ENCODE measurements at places on chromosomes 4 and X.

- DNase-seq: no peak
Measured at GRCh38 chr4:39563346-39563847, 36.2 kb upstream of the UGDH start.

DNA sequence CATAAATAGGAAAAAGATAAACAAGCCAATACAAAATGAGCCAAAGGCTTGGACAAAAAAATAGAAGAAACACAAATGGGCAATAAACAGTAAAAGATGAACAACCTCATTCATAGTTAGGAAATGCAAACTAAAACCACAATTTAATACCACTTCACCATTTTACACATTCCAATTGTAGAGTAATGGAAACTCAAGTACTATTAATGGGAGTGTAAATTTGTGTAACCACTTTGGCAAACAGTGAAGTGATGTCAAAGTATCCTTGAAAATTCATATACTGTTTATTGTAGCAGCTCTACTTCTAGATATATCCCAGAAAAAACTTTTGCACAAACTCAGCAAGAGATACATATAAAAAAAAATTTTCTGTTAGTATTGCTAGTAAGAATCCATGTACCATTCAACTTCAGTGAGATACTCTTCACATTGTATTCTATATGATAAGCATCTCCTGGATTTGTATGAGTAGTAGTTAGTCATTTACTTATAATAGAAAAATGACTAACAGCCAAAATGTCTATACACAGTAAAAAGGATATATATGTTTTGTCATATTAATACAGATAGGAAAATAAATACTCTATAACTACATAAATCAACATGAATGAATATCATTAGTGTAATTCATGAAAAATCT is 229.8 kb downstream of the DKK2 start:
- no peak for DNase-seq

- DNase-seq: no peak
Measured at GRCh38 chr4:144733566-144733965, 87.6 kb downstream of the HHIP start.

- no peak for DNase-seq
Measured at GRCh38 chrX:17040711-17041110, 94.3 kb downstream of the REPS2 start.

DNA sequence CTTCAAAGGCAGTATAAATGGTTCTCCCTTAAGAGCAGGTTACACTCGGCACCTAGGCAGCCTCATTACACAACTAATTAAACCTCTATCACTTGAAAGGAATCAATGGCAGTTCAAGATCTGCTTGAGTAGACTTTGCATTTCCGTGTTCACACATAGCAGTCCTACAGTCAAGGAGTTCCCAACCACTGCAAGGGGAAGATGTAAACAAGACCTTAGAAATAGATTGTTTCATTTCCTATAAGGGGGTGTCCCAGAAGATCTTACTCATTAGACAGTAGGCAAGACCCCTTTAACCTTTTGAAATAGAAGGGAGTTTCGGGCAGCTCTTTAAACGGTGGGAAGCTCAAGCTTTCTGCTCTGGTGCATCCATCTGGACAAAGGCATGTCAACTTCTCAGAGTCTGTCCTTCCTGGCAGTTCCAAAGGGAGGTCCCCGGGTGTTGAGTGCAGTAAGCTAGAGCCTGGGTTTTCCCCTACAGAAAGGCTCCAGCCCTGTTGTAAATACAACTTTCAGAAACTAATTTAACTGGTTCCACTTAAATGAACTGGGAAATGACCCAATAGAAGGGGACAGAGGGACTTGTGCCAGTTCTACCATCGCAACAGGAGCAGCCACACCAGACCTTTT is 150.8 kb downstream of the RBMX2 start:
- no peak for DNase-seq

GRCh38 chr4:40399578-40399977 is 64.4 kb downstream of the CHRNA9 start:
- DNase-seq: no peak

DNA sequence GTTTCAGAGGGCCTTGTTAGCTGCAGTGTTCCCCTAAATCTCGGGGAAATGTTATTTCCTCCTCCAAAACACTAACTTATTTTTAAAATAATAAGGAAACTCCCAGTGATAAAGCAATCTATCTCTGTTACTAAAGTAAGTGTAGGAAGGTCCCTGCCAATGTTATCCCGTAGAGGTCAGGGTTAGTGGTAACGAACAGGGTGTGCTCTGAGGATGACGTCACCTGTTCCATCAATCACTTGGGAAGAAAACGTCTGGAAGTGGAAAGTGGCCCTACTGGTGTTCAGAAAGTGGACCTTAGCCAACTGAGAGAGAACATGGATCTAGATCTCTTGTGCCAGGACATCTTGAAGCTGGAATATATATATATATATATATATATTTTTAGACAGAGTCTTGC is 249.5 kb downstream of the BCOR start:
- no peak for DNase-seq

DNA sequence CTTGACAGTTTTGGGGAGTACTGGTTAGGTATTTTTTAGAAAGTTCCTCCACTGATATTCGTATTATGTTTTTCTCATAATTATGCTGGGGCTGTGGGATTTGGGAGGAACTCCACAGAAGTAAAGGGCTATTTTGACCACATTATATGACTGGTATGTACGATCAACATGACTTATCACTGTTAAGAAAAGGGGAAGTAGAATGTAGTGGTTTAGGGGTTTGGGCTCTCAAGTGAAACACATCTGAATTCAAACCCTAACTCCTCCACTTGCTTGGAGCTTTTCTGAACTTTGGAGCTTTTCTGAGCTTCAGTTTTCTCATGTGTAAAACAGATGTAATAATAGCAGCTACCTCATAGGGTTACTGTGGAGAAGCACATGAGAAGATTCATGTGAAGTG is 96.4 kb upstream of the C1GALT1C1 start:
- no peak for DNase-seq

DNA sequence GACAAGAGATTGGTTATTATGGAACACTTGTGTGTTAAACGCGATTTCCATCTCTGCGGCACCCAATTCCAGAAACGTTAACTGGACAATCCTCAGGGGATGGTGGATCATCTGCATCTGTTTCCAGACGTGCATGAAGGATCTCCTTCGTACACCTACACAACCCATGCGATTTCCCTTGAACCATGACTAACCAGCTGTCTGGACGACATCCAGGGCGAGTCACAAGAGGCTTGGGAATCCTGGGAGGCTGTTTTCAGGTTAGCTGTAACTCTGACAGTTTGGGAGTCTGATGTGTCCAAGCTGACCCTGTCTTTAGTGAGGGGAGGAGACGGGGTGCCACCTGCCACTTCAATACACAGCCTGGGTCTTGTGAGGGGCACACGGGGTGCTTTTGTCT is 84.5 kb downstream of the GATB start:
- no peak for DNase-seq

GRCh38 chrX:68827848-68828624 is 785 bp upstream of the EFNB1 start:
- peak; percentile 66 for DNase-seq

- no peak for DNase-seq
Measured at GRCh38 chr4:146334862-146335449, 120.6 kb downstream of the REELD1 start.

DNA sequence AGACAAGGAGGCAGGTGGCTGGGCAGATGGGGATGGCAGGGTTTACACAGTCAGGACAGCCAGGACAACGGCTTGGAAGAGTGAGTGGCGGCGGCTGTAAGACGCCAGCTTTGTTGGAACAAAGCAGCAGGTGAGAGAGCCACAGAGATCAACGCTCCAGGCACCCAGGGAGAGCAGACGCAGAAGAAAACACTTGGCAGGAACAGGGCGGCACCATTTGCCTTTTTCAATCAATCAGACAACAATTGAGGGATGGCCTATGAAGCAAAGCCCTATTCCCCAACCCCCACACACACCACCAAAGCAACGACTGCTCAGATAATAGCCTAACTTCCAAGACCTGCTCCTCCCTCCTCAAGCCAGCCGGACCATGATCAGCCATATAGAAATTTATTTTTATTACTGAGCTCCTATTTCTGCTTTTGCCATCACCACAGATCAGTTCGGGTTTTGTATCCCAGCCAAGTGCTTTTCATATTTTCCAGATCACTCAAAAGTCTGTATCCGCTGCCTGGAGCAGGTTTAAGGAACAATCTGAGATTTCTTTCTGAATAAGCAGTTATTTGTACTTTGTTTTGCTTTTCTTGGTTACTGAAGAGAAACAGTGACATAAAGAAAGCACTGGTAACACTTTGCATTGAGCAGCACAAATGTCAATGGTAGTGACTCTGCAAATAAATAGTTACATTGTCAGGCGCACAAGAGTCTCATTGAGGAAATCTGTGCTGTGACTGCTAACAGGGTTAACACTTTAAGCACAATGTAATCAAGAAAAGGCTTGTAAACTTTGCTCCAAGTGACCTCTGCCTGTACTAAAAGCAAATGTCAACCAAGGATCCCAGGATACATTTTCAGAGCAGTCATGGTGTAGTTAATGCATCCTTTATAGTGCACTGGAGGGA is 81.8 kb upstream of the RBPJ start:
- DNase-seq: no peak

DNA sequence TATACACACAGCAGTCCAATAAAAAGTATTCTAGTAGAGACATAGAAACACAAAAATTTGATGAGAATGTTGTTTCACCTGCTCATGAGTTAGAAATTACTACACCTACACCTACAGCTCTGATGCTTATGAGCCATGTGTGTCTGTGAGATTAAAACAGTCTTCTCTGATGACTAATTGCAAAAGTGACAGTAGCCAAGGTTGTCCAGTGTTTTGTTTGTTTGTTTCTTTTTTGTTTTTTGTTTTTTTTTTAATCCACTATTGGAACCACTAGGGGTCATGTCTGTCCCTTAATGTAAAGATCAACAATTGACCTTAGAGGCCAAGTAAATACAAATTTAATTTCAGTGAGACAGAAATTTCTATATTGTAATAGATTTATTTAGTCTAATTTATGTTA is 423.1 kb downstream of the TEX13C start:
- DNase-seq: no peak

GRCh38 chr4:178941975-178942374 is 1499.7 kb upstream of the AGA start:
- no peak for DNase-seq

GRCh38 chr4:168724686-168725411 is 228.0 kb downstream of the PALLD start:
- DNase-seq: no peak

DNA sequence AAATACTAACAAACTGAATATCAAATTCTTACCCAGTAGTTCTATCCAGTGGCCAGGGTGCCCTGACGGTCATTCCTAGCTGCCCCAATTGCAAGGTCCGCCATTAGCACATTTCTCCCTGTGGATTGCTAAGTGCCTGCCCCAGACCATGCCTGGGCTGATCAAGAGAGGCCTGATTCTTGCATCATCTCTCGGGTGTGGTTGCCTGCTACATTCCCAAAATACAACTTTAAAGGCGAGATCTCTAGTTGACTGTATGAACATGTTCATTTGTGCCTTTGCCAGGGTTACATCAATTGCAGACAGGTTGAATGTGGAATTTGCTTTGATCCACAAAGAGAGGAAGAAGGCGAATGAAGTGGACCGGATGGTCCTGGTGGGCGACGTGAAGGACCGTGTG is 28.0 kb downstream of the PRPS2 start:
- DNase-seq: no peak

- no peak for DNase-seq
Measured at GRCh38 chr4:74608151-74608949, 163.4 kb downstream of the AREG start.

DNA sequence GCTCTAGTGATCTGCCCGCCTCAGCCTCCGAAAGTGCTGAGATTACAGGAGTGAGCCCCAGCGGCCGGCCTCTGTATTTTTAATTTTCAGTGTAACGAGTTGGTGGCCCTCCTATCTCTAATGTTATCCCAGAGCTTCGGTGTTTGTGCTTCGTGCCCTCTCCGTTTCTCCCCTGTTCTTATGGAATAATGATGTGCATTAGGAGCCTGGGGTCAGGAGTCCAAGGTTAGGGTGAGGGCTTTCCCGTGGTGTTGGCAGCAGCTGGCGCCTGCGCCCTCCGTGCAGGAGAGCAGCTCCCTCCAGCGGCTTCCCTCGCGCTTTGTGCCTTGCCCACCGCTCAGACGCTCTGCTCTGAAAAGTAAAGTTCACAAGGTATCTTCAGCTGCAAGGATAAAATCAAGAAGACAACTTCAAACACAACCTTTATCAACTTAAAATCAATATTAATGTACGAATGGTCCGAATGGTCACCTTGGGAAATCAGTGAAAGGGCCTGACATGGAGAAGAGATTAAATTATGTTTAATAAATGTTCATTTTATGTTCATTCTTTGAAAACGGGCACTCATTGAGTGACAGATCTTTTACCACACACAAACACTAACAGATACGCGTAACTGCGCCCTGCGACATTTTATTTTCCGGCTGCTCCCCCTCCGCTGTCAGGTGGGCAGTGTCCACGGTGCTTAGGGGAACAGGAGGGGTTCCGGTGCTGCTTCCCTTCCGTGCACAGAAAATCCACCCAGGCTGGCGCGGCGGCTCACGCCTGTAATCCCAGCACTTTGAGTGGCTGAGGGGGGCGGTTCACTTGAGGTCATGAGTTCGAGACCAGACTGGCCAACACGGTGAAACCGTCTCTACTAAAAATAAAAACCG is 62.4 kb downstream of the TRAPPC11 start:
- DNase-seq: peak; percentile 34

DNA sequence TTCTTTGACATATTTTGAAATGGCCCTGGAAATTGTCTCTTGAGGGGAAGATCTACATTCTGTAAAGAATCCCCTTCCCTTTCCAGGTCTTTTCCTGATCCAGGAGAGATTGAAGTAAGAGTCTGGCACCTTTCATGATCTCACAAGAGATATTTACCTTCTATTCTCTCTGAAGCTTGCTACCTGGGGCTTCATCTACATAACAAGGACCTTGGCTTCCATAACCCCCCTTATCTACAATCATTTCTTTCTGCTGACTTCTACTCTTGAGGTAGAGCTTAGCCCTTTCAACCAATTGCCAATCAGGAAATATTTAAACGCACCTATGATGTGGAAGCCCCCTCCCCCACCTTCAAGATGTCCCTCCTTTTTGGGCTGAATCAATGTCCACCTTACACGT is 383.7 kb upstream of the MAGEB18 start:
- no peak for DNase-seq

GRCh38 chr4:159639671-159640323 is 536.9 kb downstream of the RAPGEF2 start:
- DNase-seq: no peak

All from CD4-positive, alpha-beta T cell (primary cell).